ENCODE measurements at places on chromosomes 12 and 14.

DNA sequence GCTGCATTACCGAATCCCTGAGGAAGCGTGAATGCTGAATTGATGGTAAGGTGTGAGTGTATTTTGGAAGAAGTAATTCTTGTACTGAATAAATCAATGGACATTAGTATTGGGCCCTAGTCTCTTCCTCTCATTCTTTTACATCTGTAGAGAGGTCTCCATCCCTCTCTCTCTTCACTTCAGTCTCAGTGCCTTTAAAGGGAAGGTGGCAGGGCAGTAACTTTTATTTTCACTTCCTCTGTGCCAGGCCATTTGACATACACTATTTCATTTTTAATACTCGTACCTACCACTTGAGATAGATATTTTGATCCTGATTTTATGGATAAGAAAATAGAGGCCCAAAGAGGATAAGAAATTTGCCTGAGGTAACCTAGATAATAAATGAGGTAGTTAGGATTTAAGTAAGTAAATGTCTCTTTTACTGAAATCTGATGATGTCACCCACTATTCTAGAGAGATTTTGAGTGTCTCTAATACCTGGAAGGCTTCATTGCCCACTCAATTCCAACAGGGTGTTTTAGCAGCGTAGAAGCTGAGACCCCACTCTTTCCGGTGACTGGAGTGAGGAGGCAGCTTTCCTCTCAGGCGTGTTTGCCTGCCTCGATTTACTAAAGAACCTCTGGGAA is 177.9 kb upstream of the PRICKLE1 start:
- no peak for DNase-seq

DNA sequence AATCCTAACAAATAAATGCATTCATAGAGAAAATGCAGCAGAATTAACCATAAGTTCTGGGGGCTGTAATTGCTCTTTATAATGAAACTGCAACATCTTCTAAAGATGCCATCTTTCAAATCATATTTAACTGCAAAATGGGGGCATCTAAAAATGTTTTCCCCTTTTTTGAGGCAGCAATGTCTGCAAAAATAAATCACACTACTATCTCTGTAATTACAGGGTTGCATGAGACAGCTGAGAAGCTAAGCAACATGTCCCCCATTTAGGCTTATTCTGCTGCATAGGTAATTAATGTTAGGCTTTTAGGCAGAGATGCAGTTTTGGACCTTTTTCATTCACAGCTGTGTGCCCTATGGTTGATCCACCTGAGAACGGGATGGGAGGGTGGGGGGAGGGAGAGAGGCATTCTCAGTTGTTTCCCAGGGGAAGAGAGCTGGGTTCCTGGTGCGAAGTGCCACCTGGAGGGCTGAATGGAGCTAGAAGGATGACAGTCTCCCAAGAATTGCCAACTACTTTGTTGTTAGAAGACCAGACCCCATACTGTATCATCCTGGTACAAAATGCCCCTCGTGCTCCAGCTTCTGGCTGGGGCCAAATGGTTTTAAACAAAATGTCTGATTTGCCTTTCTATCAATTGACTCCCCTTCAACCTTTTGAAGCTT is 154.2 kb downstream of the APAF1 start:
- DNase-seq, result no peak

DNA sequence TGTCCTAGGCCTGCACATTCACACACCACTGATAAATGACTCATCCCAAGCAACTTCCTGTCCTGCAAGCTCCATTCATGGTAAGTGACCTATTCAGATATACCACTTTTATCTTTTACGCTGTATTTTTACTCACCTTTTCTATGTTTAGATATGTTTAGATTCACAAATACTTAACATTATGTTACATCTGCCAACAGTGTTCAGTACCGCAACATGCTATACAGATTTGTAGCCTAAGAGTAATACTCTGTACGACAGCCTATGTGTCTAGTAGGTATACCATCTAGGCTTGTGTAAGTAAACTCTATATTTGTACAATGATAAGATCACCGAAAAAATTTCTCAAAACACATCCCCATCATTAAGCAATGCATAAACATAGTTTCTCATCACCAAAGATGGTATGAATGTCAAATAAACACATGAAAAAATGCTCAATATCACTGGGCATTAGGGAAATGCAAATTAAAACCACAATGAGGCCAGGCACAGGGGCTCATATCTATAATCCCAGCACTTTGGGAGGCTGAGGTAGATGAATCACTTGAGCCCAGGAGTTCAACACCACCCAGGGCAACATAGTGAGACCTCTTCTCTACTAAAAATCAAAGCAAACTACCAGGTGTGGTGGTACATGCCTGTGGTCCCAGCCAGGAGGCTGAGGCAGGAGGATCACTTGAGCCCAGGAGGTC is 20.7 kb downstream of the ATXN2 start:
- no peak for DNase-seq

DNA sequence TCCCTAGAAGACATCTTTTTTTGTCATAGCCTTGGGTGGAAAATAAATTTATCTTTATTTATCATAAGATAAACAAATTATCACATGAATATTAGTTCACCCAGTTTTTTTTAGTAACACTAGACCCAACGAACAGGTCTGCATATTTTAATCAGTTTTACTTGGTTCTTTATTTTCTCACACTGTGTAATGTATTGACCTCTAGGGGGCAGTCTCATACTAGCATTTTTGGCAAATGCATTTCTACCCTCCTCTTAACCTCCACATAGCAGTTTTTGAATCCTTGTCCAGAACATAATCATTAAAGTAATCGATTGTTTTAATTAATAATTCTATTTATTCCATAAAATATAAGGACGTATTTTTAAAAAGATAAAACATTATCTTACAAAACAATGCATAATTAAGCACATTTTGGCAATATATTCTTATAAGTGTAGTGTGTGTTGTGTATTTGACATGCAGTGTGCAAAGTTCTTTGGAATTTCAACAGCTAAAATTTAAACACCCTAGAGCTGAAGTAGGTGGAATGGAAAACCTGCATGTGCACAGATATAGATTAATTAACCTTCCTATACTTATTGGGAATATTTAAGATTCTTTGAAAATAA is 31.6 kb upstream of the PTPRQ start:
- DNase-seq, result no peak

- DNase-seq, result no peak
Measured at GRCh38 chr14:23558346-23559009, 2.4 kb downstream of the THTPA start.

GRCh38 chr12:111256629-111257434 is 112.1 kb downstream of the PHETA1 start:
- DNase-seq, result no peak

GRCh38 chr12:42916143-42916542 is 326.6 kb upstream of the PRICKLE1 start:
- no peak for DNase-seq

- DNase-seq, result no peak
Measured at GRCh38 chr12:63301311-63301710, 150.3 kb upstream of the AVPR1A start.

GRCh38 chr12:21296751-21297406 is 37.8 kb downstream of the SLCO1A2 start:
- no peak for DNase-seq

DNA sequence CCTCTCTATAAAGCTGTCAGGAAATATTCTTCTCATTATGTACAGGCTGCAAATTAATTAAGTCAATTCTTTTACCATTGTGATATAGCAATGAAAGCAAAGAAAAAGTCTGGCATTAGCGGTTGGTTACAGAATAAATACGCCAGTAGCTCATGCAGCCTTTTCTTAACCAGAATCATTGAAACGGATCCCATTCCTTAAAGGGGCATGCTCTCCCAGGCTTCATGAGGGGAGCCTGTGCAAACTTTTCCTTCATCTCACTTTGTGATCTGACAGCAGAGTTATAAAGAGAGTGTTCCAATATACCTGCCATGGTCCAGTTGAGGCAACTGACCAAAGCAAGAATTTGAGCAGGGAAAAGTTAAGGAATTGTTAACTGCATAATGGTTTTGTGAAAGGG is 337.7 kb downstream of the EMP1 start:
- no peak for DNase-seq
